Lower lobe of right lung (tissue), 2 donors: ENCODE measurements at places on chromosomes 1 and 21. TPM values are rescaled to one million over a fixed set of nuclear protein-coding genes. Genes with fewer than 3 reads are reported as not detected.

GPR3 gene
- total RNA-seq = 0.18 TPM

BATF3 gene
- 12.8 TPM for total RNA-seq

DNA sequence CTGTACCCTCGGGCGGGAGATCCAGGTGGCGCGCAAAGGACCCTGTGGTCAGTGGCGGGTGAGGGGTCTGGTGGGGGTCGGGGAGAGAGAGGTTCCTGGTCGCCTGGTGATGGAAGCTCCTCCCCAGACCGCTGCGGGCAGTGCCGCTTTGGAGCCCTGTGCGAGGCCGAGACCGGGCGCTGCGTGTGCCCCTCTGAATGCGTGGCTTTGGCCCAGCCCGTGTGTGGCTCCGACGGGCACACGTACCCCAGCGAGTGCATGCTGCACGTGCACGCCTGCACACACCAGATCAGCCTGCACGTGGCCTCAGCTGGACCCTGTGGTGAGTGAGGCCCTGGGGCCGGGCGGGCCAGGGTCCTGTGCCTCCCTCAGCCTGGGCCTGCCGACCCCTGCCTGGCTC, 23.5 kb downstream of the AGRN start:
- no peak for DNase-seq

ACTN2 gene
- 1.9 TPM for total RNA-seq

- DNase-seq = no peak
These were observed 211.7 kb upstream of the PTGFR start for GRCh38 chr1:78279051-78279450.

DNA sequence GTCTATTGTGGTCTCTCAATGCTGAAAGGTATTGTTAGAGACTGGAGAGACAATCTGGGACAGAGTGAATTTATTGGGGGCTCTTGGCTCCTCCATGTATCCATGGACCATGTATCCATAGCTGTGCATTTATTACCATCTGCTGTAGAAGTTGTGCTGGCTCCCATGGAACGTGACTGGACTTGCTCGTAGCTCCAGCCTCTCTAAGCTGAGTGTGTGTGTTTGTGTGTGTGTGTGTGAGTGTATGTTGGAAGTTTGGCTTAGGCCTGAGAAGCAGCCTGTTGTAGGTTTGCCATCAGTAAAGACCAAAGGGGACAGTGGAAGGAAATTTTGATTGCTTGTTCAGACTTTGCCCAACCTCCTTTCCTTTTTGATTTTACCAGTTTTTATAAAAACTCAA, 105.7 kb upstream of the USP24 start:
- no peak for DNase-seq

GRCh38 chr1:55376897-55377296, 161.7 kb upstream of the USP24 start:
- no peak for DNase-seq

- DNase-seq = no peak
These were observed 151.4 kb upstream of the ETV3 start for GRCh38 chr1:157289424-157290105.

DNA sequence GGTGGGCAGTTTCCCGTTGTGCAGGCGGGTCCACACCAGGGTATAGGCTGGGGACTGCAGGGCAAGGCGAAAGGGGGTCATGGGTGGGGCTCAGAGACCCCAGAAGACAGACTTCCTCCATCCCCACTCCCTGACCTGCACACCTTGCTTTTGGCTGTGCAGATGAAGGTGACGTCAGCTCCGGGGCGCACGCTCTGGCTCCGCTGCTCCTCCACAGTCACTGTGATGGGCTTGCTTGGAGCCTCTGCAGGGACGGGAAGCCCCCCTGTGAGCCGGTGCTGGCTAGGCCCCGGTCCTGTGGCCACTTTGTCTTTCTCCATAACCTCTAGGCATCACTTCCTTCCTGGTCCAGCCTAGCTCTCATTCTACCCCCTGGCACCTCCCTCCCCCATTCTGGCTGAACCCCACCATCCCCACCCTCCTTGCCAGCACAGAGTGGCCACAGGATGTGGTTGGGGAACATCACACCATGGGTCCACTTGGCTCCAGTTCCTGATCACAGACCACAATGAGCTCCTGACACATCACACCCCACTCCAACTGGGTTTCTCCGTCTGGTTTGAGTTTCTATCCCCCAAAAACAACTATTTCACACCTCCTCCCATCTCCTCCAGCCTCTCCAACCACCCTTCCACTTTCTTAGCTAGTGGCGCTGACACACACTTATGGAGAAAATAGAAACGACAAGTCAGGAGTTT, 45.2 kb downstream of the LDLRAD2 start:
- DNase-seq = no peak

ETV3 gene
- total RNA-seq = 29.5 TPM

GRCh38 chr1:15937146-15937545, 38.8 kb downstream of the ZBTB17 start:
- no peak for DNase-seq

DNA sequence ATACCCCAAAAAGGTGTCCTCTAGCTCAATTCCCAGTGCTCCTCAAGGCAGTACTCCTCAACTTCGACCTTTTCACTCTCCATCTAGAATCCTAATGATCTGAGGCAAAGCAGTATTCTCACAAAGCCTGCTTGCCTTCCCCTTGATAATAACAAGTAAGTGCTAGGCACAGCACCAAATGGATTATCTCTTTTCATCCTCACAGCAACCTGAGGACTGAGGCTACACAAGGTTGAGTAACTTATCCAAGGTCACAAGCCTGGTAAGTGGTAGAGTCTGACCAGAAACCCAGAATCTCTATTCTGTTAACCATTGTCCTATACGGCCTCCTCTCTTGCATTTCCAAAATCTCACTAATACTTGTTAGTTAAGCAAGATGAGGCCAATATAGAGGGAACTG, 5.1 kb downstream of the SYDE2 start:
- no peak for DNase-seq

LCE3A gene
- total RNA-seq = not detected

GRCh38 chr1:109902204-109902985, 8.3 kb upstream of the CSF1 start:
- no peak for DNase-seq

GRCh38 chr1:100302739-100303138, 36.7 kb downstream of the RTCA start:
- DNase-seq = no peak

DNA sequence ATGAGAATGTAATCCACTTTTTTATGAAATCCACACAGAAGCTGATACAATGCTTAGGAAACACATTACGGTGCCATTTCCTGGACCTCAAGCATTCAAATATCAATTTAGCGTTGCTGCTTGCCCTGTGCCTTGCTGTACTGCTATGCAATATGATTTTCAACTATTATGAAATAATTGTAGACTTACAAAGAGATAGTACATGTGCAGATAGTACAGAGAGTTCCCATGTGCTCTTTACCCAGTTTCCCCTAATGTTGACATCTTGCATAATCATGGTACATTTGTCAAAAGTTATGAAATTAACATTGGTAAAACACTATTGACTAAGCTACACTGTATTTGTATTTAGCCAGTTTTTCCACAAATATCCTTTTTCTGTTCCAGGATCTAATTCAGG, 37.7 kb upstream of the PTBP2 start:
- no peak for DNase-seq

DNA sequence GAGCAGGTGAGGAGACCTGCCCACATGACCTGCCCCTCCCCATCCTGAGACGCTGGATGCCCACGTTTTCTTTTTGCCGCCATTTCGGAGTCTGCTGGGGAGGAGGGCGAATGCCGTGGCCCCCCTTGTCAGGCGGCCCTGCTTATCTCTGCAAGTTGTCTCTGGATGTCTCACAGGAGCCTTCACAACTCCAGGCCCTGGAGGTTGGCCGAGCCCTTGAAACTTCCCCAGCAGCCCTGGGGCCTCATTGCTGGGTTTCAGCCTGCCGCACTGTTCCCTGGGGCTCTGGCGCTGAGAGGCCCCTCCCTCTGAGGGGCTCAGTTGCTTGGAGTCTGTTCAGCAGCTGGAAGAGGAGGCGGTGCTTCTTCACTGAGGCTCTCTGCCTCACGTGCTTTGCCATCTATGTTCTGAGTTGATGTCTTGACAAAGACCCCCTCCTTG, 29.8 kb upstream of the ZBTB21 start:
- DNase-seq = peak; percentile 36

FCRL1 gene
- 4.2 TPM for total RNA-seq

- no peak for DNase-seq
These were observed 109.7 kb downstream of the SLC35F3 start for GRCh38 chr1:234014208-234014607.

BOLA1 gene
- total RNA-seq = 11.5 TPM

CCNL2 gene
- total RNA-seq = 165 TPM

GRCh38 chr1:5432436-5432835, 559.8 kb downstream of the NPHP4 start:
- DNase-seq = no peak
